Stimulated activated CD8-positive, alpha-beta memory T cell treated with anti-CD3 and anti-CD28 coated beads, Interleukin-4, amount 100 ng/mL, for 1 hour (primary cell): ENCODE measurements at places on chromosomes 2 and 18.

- DNase-seq, result no peak
Observed at GRCh38 chr2:232816657-232817056, 40.3 kb upstream of the KCNJ13 start.

DNA sequence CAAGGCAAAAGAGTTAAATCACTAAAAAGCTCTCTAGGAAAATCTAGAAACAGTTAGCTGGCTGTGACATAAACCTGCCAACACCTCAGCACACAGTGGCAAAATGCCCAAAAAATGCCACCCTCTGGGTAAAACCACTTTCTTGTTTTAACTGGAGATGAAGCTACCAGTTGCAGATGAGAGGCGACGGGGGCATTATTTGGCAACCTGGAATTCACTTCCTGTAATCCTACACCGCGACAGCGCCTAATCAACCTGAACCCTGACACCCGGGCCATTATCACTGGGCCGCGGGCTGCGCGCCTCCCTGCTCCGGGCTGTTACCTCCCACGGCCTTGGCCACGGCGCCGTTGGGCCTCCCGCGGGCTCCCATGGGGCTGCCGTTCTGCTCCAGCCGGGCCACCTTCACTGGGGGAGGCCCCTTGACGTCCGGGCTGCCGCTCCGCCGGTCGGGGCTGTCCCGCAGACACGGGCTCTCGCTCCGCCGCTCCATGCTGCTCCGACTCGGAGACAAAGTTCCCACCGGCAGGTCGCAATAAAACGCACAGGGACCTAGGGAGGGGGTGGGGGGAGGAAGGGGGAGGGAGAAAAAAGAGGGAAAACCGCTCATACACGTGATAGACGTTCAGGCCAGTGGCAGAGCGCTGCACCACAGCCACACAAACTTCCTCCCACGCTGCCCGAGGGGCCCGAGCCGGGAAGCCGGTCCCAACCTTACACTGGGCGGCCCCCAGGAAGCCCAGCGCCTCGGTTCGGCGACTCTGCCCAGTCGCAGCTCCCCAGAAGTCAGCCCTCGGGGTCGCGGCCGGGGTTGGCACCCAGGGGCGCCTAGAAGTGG, 2.0 kb downstream of the SATB2 start:
- DNase-seq, result no peak

DNA sequence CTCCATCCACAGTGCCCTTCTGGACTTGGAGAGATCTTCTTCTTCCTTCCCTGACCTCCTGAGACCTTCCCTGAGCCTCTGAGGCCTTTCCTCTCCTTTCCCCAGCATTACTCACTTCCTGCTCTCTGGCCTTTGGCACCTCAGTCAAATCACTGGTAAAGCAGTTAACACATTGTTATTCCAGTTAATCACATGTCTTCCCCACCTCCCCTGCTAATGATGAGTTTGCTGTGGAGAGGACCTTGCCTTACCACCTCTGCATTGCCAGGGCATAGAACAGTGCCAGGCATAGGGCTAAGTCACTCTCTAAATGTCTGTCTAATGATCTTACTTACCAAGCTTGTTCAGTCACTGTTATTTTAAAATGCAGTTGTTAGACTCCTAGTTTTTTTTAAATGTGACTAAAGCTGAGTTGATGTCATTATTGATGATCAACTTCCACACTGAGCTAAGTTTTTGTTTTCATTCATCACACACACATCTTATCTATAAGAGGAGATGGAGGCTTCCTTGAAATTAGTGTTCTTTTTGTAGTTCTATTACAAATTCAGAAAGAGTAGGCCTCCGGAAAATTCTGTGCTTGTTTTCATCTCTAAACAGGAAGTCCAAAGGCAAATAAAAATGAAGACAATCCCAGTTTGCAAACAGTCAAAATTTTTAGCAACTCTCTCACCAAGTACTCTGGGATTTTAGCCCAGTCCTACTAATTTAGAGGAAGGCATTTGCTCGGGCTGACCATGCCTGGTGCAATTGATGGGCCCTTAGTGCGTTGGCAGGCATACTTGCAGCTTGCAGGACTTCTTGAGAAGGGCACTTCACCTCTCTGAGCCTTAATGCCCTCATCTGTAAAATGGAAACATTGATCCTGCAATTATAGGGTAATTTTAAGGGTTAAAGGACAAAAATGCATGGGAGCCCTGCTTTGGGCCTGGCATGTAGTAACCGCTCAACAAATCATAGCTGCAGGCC, 113.7 kb upstream of the SPRED2 start:
- no peak for DNase-seq

- DNase-seq, result no peak
Observed at GRCh38 chr18:51135795-51136194, 61.7 kb downstream of the MEX3C start.

GRCh38 chr18:48325115-48325665, 84.0 kb downstream of the ZBTB7C start:
- no peak for DNase-seq

DNA sequence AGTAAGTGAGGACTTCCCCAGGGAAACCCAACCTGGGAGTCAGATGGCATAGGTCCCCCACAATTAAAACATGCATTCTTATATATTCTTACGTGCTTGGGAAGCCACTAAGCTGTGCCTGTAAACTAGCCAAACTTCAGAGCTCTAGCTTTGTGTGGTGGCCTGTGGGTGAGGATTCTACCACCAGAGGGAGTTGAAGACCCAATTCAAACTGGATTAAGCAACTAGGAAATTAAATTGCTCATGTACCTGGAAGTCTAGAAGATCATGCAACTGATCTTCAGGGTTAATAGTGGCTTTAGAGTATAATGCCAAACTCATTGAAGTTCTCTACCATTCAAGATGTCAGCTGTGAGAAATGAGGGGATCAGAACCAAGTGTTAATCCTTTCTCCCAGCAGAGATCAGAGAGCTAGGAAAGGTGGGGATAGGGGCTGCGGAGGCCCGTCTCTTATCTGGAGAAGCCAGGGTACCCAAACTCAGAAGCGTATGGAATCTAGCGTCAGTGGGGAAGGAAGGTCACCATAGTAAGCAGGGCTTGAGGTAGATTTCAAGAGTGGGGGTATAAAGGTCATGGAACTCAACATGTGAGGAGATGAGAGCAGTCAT, 53.2 kb upstream of the CCDC85A start:
- DNase-seq, result no peak

DNA sequence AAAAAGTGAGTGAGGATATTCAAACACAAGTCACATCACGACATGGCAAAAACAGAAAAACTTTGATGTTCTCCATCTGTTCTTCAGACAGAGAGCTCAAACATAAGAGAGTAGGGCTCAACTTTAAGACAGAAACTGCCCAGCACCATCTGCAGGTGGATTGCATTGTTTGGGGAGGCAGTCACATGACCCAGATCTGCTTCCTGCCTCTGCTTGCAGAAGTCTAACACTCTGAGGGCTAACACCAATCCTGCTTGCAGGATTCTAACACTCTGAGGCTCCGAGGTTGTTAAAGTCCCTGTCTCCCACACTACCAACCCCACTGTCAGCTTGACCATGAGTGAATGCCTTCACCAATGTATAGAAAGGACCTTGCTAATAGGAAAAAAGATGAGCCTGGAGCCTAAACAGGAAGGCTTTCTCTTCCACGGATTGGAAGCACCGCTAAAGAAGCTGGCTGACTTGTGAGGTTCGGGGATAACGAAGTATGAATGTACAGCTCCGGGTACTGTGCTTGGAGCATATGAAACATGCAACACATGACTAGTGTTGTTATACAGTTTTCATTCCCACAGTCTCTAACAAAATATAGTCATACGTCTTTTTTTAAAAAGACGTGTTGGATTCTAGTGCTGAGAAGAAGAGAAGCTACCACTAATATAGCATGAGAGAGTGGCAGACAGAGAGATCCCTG, 176.6 kb upstream of the CREB1 start:
- DNase-seq, result no peak

GRCh38 chr2:203238292-203238703, 520 bp upstream of the CYP20A1 start:
- DNase-seq, result no peak

DNA sequence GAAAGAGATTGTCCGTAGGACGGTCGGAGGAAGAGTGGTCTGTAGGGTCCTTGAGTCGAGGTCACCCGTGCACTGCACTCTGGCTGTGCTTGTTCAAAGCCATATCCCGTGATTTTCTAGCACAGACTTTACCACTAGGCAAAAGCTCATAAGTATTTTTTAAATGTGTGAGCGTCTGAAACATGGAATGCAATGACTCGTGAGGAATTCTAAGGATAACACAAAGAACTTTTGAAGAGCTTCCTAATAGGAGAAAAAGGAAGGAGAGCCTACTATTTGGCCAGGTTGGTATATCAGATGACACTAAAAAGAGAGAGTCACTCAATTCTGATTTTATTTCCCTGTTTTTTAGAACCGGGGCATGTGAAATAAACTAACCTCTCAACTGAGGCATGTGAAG, 68.3 kb downstream of the CD28 start:
- no peak for DNase-seq

DNA sequence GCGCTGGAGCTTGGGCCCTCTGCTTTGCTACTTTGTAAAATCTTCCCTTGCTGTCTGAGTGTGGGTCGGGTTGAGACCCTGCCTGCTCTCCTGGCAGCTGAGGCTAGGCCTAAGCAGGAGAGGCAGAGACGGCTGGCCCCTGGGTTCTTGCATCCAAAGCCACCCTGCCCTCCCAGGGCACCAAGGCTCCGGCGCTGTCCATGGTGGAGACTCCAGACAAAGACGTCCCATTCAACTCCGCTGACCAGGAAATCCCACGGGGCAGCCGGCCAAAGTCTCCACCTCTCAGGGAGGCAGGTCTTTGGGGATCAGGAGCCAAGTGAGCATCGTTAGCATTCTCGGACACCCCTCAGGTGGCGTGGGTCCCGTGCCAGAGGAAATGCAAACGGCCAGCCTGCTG, 2.6 kb upstream of the PRLH start:
- no peak for DNase-seq

- no peak for DNase-seq
Observed at GRCh38 chr2:219332542-219332941, at the start of gene RESP18. TSS of gene RESP18 (minus strand) at chr2:219332744.
